NCI-H187 treated with DMSO at 0.1 percent for 48 hours (cell line): ENCODE measurements at places on chromosomes 11 and 22.

- DNase-seq = no peak
Measured at GRCh38 chr11:59437770-59438169, 1.5 kb downstream of the OR5A1 start.

DNA sequence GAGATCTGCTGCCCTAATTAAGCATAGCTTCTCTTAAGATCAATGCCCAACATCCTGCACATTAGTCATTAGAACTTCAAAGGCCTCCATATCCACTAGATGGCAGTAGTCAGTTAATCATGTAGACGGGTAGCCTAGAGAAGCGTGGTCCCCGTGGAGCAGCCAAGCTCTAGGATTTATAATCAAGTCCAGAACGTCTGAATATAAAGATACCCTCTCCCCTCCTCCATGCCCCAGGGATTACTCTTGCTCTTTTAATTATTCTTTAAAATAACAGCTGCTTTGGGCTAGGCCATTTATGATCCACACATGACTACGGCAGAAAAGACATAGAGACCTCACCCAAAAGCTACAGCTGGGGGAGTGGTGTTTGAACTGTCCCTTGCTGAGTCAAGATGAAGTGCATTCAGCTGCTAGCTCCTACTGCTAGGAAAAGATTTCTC lies 327.6 kb upstream of the PLET1 start:
- DNase-seq = peak; percentile 79

GRCh38 chr11:65774525-65775306 lies 6.1 kb downstream of the AP5B1 start:
- no peak for DNase-seq

DNA sequence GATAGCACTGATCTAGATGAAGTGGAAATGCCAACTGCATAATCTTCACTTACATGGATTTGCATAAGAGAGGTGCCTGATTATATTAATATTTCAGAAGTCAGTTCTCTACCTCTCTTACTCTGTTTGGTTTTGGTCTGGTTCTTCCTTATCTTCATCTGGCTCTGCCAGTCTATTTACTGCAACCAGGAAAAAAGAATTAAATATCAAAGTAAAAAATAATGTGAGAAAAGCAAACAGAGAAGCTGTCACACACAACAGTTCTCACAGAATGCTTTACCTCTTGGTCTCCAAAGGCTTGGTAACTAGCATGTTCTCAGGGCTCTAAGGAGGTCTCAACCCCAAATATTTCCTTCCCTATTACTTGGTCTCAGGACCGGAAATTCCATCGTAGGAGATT lies 6.7 kb downstream of the VSIG10L2 start:
- no peak for DNase-seq
